Peyer's patch (tissue), 4 donors: ENCODE measurements at places on chromosomes 4 and X. TPM values are rescaled to one million over a fixed set of nuclear protein-coding genes. Genes with fewer than 3 reads are reported as not detected.
A peak's percentile ranks its signal among the peaks of the same experiment; 100 is the strongest.

GRCh38 chrX:123425904-123426303 is 241.8 kb downstream of the GRIA3 start:
- H3K27me3 ChIP-seq = no peaks in the 10 kb centered on the region
- no peak for DNase-seq
- no peaks in the 10 kb centered on the region for H3K36me3 ChIP-seq
- H3K27ac ChIP-seq = no peak overlapping the region
- no peak overlapping the region for H3K4me3 ChIP-seq
- no peaks in the 10 kb centered on the region for H3K4me1 ChIP-seq

DNA sequence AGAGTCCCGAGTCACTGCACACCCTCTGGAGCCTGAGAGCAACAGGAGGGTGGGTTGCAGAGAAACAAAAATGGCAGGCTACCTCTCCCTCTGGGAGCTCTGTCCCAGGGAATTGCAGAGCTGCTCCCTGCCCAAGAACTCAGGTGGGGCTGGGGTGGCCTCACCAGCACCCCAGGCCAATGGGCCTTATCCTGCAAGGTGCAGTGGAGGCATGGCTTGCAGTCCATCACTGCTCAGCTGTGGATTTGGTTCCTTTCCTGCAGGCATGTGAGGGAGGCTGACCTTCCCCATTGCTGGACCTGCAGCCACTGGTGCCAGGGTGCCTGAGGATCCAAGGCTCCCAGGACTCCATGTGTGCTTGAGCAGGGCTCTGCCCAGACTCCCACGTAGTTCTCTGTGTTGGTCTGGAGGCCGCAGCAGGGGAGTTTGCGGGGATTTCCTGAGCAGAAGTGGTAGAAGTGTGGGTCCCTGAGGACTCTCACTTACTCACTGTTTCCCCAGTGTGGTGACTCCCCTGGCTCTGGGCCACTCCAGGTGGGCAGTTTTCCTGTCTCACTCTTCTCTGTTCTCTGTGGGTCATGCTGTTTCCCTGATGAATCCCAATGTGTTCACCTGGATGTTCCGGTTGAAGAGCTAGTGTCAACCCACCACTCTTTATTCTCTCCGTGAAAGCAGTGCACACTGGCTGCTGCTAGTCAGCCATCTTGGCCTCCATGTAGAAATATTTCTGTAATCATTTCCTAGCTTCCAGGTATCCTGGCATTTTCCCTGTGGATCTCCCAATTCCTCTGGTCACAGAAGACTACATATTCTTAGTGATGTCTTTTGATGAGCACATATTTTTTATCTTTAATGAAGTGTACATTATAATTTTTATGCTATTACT is 82.3 kb downstream of the ARHGAP24 start:
- no peaks in the 10 kb centered on the region for H3K27me3 ChIP-seq
- peak overlapping the region; percentile 79 for H3K27ac ChIP-seq
- no peak overlapping the region for H3K4me3 ChIP-seq
- DNase-seq = peak; percentile 67
- no peaks in the 10 kb centered on the region for H3K36me3 ChIP-seq

DNA sequence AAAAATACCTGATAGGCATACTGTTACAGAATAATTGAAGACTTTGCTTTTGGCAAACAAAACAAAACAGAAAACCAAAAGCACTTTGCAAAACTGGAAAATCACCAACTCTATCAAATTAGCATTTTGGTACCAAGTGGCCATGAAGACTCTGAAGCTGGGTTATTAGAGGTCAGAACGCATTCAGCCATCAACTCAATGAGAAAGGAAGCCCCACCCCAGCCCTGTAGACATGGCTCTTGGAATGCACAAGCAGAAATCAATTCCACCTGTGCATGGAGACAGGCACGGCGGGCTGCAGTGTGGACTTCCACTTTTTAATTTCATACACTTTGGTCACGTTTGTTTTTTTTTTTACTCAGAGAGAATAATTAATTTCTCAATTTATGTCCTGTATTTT is 93.6 kb upstream of the DHX15 start:
- no peaks in the 10 kb centered on the region for H3K36me3 ChIP-seq
- no peak overlapping the region for H3K4me3 ChIP-seq
- no peaks in the 10 kb centered on the region for H3K4me1 ChIP-seq
- no peak for DNase-seq

GRCh38 chr4:38132107-38132673 is 172.0 kb downstream of the PTTG2 start:
- no peak overlapping the region for H3K4me3 ChIP-seq
- DNase-seq = peak; percentile 83
- H3K27ac ChIP-seq = peak overlapping the region; percentile 63
- H3K36me3 ChIP-seq = no peaks in the 10 kb centered on the region

DNA sequence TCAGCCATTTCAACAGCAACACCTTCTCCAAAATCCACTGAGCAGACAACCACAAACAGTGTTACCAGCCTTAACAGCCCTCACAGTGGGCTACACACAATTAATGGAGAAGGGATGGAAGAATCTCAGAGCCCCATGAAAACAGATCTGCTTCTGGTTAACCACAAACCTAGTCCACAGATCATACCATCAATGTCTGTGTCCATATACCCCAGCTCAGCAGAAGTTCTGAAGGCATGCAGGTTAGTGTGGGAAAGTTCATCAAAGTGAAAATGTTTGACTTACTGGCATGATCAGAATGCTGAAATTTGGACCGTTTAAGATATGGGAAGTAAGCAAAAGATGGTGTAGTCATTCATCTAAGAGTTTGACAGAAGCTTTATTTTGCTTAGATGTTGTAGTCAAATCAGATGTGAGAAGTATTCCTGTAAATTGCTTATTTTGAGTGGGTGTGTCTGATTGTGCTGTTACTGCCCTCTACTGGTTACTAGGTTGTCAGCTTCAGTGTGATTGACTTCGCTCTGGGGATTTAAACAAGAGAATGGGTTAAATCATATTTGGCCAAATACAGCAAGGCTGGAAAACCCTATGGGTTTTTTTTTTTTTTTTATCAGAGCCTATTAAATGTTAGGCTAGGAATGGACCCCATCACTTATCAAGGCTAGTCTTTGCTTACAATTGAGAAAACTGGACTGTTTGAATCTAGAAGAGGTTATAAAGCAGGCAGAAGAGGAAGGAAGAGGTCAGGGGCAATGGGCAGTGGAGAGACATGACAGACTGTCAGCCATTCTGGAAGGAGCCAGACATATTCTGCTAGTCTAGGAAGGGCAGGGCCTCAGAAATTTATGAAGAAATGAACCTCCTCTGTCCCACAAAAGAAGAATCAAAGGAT is 130.3 kb downstream of the DIPK2B start:
- no peaks in the 10 kb centered on the region for H3K27me3 ChIP-seq
- H3K4me1 ChIP-seq = no peaks in the 10 kb centered on the region

GRCh38 chr4:40843696-40844095 is 93.9 kb downstream of the NSUN7 start:
- no peak for DNase-seq
- H3K36me3 ChIP-seq = no peaks in the 10 kb centered on the region
- H3K4me3 ChIP-seq = no peak overlapping the region
- no peaks in the 10 kb centered on the region for H3K27me3 ChIP-seq
- H3K27ac ChIP-seq = no peak overlapping the region
- H3K4me1 ChIP-seq = no peaks in the 10 kb centered on the region

DNA sequence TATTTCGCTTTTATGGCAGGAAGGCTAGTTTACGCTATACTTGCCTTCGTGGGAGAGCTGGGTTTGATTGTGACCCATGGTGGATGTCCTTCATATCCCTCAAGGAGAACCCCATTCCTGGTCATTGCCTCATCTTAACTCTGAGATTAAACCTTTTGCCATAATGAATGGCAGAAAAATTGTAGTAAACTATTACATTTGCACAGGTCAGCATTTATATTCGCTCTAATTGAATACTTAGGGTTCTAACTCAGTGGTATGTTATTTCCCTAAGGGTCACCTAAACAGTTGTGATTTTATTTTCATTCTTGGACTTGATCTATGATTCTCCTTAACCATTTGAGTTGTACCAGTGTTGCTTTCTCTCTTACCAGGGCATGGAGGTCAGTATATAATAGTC is 13.4 kb downstream of the PDK3 start:
- no peaks in the 10 kb centered on the region for H3K4me1 ChIP-seq
- no peaks in the 10 kb centered on the region for H3K27me3 ChIP-seq
- peak overlapping the region; percentile 81 for H3K27ac ChIP-seq
- DNase-seq = no peak
- H3K4me3 ChIP-seq = no peak overlapping the region

GRCh38 chr4:185143601-185143969 is 519 bp downstream of the SLC25A4 start:
- no peak overlapping the region for H3K27ac ChIP-seq
- no peak for DNase-seq
- no peaks in the 10 kb centered on the region for H3K36me3 ChIP-seq

DNA sequence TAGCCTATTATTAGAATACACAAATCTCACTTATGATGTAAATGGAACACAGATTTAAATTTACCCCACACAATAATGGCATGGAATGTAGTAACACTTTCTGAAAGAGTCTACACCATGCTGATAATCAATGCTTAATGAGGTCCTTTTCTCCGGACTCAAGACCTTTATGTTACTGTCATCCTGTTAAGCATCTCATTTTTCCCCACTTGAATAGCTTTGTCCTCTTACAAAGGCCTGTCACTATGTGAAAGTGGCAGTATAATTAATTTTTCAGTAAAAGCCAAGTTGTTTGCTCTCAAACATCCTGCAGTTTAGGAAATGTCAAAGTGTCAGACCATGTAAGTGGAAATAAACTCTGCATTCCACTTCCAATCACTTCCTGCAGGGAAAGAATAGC is 96.4 kb downstream of the GPC3 start:
- no peaks in the 10 kb centered on the region for H3K4me1 ChIP-seq
- no peak overlapping the region for H3K4me3 ChIP-seq
- H3K36me3 ChIP-seq = no peaks in the 10 kb centered on the region
- no peak overlapping the region for H3K27ac ChIP-seq

GRCh38 chrX:155071694-155072280 is 479 bp downstream of the BRCC3 start:
- peak overlapping the region; percentile 80 for H3K27ac ChIP-seq
- H3K4me1 ChIP-seq = no peaks in the 10 kb centered on the region
- peak overlapping the region; percentile 77 for H3K4me3 ChIP-seq
- DNase-seq = peak; percentile 58

GRCh38 chr4:24840362-24840761 is 45.0 kb downstream of the SOD3 start:
- no peaks in the 10 kb centered on the region for H3K27me3 ChIP-seq
- no peak overlapping the region for H3K27ac ChIP-seq
- no peaks in the 10 kb centered on the region for H3K36me3 ChIP-seq
- no peak overlapping the region for H3K4me3 ChIP-seq

- no peak overlapping the region for H3K4me3 ChIP-seq
- no peaks in the 10 kb centered on the region for H3K27me3 ChIP-seq
- H3K36me3 ChIP-seq = no peaks in the 10 kb centered on the region
- H3K4me1 ChIP-seq = no peaks in the 10 kb centered on the region
Measured at GRCh38 chr4:20995610-20996009, 295.4 kb downstream of the PACRGL start.

GRCh38 chr4:10023806-10024205 is 2.5 kb upstream of the SLC2A9 start:
- H3K27me3 ChIP-seq = no peaks in the 10 kb centered on the region
- no peak overlapping the region for H3K27ac ChIP-seq
- H3K4me1 ChIP-seq = no peaks in the 10 kb centered on the region
- DNase-seq = no peak
- H3K4me3 ChIP-seq = no peak overlapping the region

DNA sequence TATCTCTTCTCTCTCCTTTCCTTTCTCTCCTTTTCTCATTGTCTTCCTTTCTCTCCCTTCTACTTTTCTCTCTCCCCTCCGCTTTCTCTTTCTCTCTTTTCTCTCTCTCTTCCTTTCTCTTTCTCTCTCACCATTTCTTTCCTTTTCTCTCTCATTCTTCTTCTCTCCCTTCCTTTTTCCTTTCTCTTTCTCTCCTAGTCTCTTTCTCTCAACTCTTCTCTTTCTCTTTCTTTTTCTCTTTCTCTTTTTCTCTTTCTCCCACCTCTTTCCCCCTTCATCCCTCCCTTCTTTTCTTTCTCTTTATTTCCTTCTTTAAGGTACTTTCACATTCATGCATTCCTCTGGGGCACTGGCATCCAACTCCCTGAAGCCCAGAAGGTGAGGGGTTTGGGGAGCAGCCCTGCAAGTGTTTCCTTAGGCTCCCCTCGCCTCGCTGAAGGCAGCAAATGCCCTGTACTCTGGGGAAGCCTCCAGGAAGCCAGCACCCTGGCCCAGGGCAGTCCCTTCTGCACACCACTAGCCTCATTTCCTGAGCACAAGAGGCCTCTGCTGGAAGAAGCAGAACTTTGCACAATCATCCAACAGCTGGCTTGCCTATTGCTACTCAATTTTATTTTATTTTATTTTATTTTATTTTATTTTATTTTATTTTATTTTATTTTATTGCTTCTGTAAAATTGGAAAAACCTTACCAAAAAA is 124.2 kb downstream of the NFKB1 start:
- H3K4me1 ChIP-seq = peaks cover 9% of the 10 kb centered on the region
- DNase-seq = peak; percentile 33
- no peak overlapping the region for H3K27ac ChIP-seq
- no peak overlapping the region for H3K4me3 ChIP-seq
- no peaks in the 10 kb centered on the region for H3K27me3 ChIP-seq
- H3K36me3 ChIP-seq = no peaks in the 10 kb centered on the region

DNA sequence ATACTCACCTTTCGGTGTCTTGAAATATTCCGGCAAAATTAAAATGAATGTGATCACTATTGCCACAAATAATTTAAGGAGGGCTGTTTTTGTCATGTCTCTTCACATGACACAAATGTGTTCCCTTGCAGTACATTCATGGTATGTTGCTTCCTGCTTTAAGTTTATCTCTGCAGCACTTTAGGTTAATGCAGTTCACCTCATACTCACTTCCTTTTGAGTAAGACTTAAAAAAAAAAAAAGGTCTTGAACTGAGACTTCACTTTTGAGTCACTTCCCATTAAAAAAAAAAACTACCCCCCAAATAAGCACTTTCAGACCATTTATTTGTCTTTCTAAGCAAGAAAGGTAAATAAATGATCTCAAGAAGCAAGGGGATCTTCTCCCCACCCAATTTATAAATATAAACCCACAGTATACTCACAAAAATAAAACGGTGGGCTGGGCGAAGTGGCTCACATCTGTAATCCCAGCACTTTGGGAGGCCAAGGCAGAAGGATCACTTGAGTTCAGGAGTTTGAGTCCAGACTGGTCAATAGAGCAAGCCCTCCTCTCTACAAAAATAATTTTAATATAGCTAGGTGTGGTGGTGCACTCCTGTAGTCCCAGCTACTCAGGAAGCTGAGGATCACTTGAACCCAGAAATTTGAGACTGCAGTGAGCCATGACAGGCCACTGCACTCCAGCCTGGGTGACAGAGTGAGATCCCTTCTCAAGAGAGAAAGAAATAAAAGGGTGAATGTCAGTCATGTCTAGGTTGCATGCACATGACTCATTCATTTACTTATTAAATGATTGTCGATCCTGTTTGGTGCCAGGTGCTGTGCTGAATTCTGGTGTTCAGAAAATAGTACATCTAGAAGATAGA is at the start of gene TMEM156:
TSS of gene TMEM156 (minus strand) at position 192 of the 868 bp plus-strand sequence. CDS start at position 96, 96 bp downstream.
- H3K27me3 ChIP-seq = no peaks in the 10 kb centered on the region
- no peaks in the 10 kb centered on the region for H3K36me3 ChIP-seq
- no peak for DNase-seq
- peak within 1 kb of the TSS; percentile 79 for H3K27ac ChIP-seq
- H3K4me1 ChIP-seq = peaks cover 5% of the 10 kb centered on the region

The EPGN gene
- not detected for total RNA-seq

The DMP1 gene
- not detected for total RNA-seq

The ALG13 gene
- total RNA-seq = 82.3 TPM

The EOLA1 gene
- 23.1 TPM for total RNA-seq

The CFI gene
- total RNA-seq = 20.5 TPM

The NIPAL1 gene
- total RNA-seq = 26.3 TPM
